Renal cortex interstitium (tissue), 15 donors: ENCODE measurements at places on chromosomes 11 and 22.

DNA sequence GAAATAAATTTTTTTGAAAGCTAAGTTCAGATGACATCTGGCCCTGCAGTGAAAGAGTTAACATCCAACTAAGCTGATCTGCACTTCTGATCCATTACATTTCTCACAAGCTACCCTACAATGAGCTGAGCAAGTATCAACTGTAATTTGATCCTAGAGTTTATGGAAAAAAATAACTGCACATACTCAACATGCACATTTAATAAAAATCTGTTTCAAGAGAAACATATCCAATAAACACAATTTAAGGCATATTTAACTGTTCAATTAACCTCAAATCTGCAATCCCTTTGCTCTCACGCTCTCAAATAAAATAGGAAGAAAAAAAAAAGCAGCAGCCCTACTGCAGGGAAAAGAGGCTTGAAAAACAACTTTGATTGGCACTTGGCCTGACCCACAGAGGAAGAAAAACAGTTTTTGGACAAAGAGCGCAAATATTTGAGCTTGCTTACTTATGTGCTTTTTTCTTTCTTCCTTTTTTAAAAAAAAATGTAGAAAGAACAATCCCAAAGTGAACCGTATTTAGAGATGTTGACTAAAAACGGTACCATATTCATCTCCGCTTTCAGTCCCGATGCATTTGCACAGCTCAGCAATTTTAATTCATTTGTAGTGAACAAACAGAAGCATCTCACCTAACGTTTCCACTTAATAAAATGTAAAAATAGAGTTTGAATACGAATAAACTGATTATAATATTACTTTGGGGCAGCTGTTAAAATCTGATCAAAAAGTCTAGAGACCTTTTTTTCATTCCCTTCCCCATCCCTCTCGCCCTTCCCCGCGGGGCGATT lies 1.6 kb downstream of the SESN3 start:
- no peak for DNase-seq

DNA sequence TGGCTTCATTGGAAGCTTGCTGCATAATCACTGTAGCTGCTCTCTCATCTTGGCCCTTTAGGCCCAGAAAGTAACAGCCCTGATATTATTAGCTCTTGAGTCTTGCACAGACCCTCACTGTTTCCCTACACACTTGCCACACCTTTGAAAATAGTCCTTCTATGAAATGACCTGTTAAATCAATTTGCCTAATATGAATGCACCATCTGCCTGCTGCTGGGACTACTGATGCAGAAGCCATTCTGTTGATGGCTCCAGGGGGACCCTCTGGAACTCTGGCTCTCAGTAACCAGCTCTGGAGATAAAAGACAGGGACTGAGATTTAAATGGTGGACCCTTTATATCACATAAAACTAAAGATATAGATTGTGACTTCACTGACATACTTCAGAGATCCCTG lies 14.7 kb upstream of the AMPD3 start:
- no peak for DNase-seq

GRCh38 chr22:37254867-37255233 lies 10.8 kb upstream of the RAC2 start:
- DNase-seq: no peak

GRCh38 chr11:721741-722345 lies 15.8 kb downstream of the EPS8L2 start:
- no peak for DNase-seq

GRCh38 chr11:104254347-104254746 lies 90.4 kb upstream of the PDGFD start:
- DNase-seq: no peak

- DNase-seq: no peak
Observed at GRCh38 chr11:12942157-12942556, 67.0 kb upstream of the RASSF10 start.

DNA sequence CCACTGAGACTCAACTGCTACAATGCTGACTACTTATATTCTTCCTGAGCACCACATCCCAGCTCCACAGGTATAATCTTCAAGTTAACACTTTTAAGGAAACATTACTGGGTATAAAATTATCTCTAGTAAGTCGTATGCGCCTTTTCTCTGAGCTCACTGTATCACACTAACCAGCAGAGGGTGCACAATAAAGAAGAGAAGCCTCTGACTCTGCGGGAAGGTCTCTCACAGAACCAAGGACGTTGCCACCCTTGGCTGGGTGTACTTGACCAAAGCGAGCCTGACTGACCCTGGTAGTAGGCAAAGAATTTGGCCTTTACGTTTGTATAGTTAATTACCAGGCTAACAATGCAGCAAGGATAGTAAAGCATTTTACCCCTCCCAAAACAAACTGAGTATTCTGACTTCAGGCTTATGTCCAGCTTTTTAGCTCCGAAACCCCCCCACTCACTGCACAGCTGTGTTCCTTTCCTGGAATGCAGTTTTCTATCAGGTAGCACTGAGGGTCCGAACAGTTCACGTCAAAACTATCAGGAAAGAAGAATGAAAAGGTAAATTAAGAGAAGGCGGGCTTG lies at the start of gene BTBD18:
Gene BTBD18 (minus strand): TSS at position 144 of the 578 bp plus-strand sequence. CDS start 631 bp downstream, outside the sequence.
- no peak for DNase-seq

GRCh38 chr22:30308518-30309230 lies 18.1 kb downstream of the TBC1D10A start:
- no peak for DNase-seq

DNA sequence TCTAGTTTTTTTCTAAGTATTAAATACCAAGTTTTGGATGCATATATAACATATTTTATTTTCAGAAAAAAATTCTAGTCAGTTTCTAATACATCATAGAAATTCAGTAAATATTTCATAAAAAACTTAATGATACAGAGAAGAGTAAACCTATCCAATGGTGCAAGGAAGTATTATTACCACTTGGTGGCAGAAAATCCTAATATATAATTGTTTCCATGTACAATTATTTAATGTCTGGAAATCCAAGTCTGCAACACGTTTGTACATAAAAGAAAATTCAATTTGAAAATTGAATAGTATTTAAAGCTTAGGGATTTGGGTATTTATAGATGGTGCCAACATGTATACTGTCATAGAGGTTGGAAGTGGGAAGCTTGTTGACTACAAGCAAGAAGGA lies 127.0 kb downstream of the TRPC6 start:
- no peak for DNase-seq

DNA sequence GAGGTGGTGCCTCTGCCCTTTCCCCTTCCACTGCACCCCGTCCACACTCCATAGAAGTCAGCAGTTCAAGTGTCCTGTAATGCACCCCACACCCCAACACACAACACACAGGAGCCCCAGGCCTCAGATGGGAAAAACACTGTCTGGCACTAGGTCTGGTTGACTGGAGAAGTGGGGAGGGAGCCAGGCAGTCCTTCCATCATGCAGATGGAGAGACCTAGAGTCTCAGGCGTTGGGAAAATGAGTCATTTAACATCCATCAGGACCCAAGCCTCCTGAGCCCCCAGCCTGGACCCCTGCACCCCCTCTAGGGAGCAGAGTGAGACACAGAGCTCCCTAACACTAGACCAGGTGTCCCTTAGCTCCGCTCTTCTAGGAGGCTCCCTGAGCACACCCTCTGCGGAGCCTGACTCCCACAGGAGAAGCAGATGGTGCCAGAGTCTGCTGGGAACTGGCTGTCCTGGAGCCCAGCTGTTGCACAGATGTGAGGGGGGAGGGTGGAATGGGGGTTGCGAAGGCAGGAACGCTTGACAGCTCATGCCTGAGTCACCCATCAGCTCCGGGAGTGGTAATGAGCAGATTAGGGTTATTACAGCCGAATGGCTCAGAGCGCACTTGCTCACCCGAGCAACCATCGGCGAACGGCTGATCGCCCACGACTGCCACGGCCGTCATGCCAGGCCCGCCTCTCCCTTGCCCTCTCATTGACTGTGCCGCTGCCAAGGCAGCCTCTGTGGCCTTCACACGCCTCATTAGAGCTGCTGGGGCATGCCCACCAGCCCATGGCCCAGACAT lies 22.1 kb upstream of the SYT7 start:
- no peak for DNase-seq

DNA sequence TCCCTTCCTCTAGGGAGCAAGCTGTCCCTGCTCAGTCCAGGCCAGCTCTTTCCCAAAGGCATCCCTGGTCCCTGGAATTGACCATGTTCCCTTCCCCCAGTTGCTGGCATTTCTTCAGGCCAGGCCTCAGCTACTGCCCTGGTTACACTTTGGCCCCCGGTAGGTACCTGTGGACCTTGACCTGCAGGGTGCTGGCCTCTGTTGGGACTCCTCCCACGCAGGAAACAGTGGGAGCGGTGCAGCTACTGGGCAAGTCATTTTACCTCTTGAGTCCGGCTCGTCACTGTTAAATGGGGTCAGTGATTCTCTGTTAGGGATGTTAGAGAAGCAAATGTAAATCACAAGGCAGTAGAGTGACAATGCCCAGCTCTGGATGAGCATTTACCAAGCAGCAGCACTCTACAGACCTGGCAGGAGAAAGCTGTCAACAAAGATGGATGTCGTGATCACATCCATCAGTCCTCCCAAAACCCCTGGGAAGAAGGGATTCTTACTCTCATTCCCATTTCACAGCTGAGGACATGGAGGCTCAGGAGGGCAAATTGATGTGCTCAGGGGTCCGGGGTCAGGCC lies 16.9 kb downstream of the MYO7A start:
- no peak for DNase-seq

- no peak for DNase-seq
Observed at GRCh38 chr22:27273436-27273835, 528.1 kb downstream of the MN1 start.

GRCh38 chr11:1458340-1459218 lies 28.0 kb downstream of the MOB2 start:
- DNase-seq: no peak

DNA sequence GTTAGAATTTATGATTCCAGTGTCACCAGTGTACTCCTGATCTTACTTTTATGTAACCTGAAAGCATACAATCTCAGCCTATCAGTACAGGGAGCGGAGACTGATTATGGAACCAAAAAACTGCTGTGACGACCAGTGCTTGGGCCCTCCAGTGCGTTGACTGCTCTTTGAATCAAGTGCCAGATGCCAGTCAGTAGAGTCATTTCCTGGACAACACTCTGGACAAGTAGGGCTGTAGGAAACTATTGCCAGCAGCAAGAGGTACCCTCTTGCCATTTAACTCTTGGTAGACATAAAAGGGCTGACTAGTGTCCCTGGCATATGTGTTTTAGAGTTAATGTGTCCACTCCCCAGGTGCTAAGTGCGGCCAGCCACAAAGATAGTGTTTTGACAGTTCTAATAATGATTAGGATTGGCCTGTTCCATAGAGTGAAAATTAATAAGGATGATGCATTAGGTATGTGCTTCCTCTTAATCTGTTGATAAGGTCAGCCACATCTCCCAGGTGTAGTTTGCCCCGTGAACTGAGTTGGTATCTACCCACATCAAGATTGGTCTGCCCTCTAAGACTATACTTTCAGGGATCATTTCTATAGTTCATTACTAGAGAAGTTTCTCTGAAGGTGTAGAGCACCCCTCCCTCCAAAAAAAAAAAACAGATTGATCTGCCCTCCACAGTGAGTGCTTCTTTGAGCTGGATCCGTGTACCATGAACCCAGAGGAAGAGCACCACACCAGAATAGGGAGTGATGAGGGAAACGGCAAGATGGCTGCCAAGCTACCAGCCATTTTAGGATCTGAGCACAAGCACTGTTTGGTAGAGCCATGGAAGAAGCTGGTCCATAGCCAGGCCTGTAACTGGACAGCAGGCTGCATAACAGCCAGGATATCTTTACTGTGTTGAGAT lies 20.7 kb upstream of the AIFM3 start:
- no peak for DNase-seq

GRCh38 chr22:23110190-23110921 lies 31.4 kb downstream of the RSPH14 start:
- DNase-seq: no peak

DNA sequence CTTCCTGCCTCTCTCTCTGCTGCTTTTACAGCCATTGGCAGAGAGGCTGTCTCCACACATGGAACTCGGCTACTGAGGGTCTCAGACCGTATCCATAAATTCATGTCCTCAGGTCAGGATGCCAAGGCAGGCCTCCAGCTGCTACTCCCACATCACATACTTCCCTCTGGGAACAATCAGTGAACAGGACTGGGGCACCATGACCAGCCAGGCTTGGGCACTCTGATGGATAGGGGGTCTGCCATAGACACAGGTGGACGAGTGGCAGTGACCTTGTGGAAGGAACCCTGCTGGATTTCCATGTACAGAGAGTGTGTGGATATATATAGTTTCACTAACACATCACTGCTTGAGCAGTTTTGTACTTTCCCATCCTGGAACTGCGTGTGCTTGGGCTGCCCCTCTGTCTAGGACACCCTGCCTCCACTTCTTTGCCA lies 97.7 kb upstream of the PARVA start:
- DNase-seq: no peak

GRCh38 chr11:64842366-64842759 lies 2.1 kb downstream of the CDC42BPG start:
- DNase-seq: no peak

- no peak for DNase-seq
Observed at GRCh38 chr11:31822175-31822926, 11.2 kb upstream of the PAX6 start.

DNA sequence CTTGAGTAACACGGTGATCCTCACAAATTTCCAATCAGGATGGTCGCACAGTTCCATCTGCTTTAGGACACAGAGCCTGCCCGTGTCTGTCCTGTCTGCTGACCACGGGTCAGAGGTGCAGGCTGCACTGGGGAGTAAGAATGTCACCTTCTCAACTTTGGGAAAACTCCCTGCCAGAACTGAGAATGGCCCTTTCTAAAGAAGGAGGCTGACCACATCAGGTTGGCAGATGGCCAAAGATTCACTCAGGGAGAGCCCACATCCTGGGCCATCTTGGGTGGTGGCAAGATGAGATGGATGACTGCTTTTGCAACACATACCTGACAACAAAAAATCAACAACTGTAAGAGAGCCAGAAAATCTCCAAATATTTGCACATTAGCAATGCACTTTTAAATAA lies 101.9 kb downstream of the IGLL1 start:
- DNase-seq: no peak

GRCh38 chr11:66884443-66884842 lies 27.6 kb downstream of the LRFN4 start:
- DNase-seq: no peak

GRCh38 chr11:111441443-111441842 lies 62.4 kb upstream of the POU2AF1 start:
- no peak for DNase-seq

DNA sequence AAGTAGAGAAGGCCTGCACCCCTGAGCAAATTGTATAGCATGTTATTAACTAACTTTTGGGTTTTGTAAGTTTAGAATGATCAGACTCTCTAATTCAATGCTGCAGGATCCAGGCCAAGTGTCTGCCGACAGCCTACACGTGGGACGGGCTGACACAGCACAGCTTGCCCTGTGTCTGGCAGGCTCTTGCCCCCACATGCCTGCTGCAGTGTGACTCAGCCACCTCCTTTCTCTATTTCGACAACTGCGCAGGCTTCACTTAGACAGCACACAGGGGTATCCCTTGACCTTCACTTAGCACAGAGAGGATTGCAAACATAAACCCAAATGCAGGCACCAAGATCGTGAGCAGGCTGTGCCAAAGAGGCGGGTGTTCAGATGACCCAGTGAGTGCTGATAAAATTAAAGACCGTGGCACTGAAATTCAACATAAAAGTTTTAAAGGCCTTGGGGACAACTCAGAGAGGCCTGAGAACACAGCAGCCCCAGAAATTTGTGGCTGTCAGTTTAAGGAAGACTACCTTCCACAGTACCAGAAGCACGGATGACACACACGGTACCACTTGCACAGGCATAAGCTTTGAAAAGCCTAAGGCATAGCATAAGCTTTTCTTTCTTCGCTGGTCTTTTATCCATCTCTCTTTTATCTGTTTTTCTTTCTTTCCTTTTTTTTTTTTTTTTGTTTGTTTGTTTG lies 37.8 kb downstream of the SCN3B start:
- DNase-seq: no peak
